ENCODE measurements at places on chromosomes 5 and 9. TPM values are rescaled to one million over a fixed set of nuclear protein-coding genes. Genes with fewer than 3 reads are reported as not detected.

STRBP gene
- 10.3 TPM for total RNA-seq

PITX1 gene
- total RNA-seq: not detected

- no peak for DNase-seq
These were observed 153.3 kb downstream of the EFNA5 start for GRCh38 chr5:107517185-107518033.

GRCh38 chr9:87857141-87857947 is 25.3 kb upstream of the SPATA31E1 start:
- no peak for DNase-seq

GRCh38 chr5:79699763-79700400 is 10.2 kb downstream of the CMYA5 start:
- no peak for DNase-seq

- DNase-seq: no peak
These were observed 116.1 kb upstream of the ACTBL2 start for GRCh38 chr5:57598756-57599155.

DNA sequence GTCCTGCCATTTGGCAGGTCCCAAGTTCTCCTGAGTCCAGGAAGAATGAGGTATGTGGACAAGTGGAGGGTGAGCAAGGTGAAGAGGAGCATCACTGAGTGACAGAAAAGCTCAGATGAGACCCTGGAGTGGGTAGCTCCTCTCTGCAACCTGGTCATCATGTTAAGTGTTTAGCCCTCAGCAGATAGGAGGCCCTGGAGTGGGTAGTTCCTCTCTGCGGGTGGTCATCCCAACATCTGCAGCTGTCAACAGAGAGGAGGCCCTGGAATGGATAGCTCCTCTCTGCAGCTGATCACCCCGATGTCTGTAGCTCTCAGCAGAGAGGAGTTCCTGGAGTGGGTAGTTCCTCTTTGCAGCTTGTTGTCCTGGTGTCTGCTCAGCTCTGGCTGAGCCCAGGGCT is 48.4 kb downstream of the NDUFAF2 start:
- no peak for DNase-seq

GRCh38 chr5:107652839-107653607 is 17.7 kb downstream of the EFNA5 start:
- DNase-seq: no peak

Data from glomerular endothelial cell (primary cell).